ENCODE measurements at places on chromosomes 2 and 18.

DNA sequence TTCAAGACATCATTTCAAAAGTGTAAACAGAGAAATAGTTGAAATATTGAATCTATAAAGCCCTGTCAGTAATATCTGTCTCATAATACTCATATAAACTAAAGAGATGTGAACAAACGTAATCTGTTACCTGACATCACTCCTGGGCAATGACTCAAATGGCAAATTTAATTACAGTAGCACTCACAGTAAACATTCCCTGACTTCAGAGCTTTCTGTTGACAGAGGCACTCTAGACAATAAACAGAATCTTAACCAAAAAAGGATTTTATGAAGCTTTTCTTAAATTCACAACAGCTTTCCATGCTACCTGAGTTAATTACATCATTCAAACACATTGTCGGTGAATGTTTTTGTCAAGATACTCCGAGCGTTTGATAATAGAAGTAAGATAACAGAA lies 128.1 kb upstream of the PDE1A start:
- ATAC-seq: no peak

DNA sequence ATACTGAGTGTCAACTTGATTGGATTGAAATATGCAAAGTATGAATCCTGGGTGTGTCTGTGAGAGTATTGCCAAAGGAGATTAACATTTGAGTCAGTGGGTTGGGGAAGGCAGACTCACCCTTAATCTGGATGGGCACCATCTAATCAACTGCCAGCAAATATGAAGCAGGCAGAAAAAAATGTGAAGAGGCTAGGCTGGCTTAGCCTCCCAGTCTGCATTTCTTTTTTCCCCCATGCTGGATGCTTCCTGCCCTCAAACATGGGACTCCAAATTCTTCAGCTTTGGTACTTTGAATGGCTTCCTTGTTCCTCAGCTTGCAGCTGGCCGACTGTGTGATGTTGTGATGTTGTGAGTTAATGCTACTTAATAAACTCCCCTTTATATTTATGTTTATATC lies 577.4 kb downstream of the CPS1 start:
- no peak for ATAC-seq

DNA sequence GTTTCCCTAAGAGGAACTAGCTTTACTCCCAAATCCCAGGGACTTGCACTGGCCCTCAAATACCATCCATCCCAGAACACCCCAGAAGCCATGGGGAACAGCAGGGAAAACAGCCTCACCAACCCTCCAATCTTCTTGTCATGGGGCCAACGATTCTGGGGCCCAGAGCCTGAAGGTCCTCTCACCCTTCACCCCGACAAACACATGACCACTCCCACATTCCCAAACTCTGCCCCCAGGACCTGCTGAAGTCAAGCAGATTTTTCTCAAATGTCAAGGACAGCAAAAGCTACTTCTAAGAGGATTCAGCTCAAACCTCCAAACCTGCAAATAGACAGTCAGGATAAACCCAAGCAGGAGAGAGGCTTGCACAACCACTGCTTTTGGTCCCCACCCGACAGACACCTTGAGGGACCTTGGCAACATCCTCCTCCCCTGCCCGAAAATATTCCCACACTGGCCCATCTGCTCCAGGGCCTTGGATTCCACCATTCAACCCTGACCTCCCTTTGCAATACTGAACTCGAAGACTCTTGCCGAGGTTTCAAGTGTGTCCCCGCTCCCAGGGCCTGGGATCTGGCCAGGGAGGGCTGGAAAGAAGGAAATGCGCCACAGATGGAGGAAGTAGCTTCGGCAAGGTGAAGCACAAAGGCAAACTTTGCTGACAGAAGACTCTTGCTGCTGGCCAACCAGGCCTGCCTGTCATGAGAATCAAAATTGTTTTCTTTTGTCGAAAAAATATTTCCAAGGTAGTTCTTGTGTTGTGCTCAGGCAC lies 143.3 kb downstream of the ZFP36L2 start:
- ATAC-seq: no peak

DNA sequence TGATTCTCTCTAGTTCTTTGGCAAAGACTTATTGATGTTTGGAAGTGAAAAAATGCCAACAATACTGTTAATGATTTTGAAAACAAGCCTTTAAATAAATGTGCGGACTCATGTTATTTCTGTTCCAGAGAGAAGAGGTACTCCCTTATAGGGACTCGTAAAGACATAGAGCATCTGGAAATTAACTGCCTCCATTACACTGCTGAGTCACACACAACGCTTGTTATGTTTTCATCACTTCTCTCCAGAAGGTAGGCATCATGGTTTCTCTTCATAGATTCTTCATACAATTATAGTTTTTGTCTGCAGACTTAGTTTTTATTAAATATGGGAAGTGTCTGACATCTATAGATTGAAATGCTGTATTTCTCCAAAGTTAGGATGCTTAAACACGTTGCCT lies 302.5 kb upstream of the EPC2 start:
- no peak for ATAC-seq

Data from SK-N-SH treated with all-trans-retinoic acid at 6 μM for 48 hours (cell line).